T-helper 9 cell (primary cell): ENCODE measurements at places on chromosomes 4 and X.

DNA sequence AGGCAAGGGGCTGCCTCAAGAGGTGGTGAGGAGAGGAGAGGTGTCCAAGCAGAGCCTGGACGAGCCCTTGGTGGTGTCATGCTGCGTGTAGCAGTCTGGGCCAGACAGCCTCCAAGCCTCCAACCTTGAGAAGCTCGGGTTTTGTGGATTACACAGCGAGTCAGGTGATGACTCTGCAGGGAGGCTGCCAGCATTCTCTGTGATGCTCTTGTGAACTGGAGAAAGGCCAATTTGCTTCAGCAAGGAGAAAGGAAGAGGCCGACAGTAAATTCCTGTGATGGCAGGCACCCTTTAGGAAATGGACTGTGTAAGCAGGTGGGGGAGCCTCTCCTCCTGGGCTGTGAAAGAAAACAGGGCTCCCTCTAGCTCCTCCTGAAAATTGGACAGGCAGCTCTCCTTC lies 36.0 kb upstream of the CD99L2 start:
- DNase-seq, result no peak

GRCh38 chr4:158808399-158808798 lies 39.6 kb downstream of the FNIP2 start:
- DNase-seq, result no peak

- DNase-seq, result no peak
Observed at GRCh38 chrX:66162331-66162822, 1.7 kb upstream of the HEPH start.

DNA sequence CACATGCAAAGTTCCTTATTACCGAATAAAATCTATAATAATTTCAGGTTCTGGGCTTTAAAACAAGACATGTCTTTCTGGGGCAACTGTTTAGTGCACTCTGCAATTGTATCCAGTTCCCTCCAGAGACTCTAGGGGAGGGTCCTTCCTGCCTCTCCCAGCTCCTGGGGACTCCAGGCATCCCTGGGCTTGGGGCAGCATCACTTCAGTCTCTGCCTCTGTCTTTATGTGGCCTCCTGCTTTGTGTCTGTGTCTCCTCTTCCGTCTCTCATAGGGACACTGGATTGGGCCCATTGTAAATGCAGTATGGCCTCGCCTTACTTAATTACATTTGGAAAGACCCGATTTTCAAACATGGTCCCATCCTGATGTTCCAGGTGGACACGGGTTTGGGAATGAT lies 10.9 kb upstream of the ASMTL start:
- DNase-seq, result no peak

GRCh38 chrX:71098302-71098701 lies 2.7 kb downstream of the FOXO4 start:
- DNase-seq, result peak; percentile 83
